ENCODE measurements at places on chromosomes 7 and 10.

DNA sequence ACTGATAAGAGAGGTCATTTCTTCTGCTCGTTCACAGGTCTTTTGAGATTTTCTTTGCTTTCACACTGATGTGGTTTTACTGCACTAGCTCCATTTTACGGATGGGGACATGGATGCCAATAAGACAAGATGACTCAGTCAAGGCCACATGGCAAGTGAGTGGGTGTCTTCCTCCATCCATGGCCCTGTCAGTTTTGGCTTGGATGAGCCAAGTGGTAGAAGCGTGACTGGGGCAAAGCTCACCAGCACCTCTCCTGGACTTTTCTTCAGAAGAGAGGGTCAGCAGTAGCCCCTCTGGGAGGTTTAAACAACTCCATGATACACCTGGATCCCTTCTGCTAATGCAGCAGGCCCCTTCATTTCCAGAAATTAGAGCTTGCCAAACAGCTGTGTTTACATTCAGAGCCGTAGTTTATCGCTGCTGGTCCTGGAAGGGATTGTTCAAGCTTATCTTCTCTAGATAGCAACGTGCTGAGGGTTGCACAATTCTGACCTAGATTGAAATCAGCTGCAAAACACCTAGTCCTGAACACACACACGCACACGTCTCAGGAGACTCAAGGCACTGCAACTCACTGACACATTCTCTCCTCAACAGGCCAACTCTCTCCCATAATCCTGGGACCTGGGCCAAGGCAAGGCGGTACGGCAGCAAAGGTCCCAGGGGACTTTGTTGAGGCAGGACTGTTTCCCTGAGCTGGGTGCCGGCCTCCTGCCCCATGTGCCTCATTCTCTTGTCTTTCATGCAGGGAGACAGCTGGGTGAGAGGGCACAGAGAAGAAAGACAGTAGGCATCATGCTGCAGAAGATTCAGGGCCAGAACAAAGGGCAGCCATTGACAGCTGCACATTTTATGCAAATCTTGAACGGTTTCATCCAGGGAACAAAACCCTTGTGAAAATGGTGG is 14.2 kb upstream of the PDCD4 start:
- no peak for DNase-seq

DNA sequence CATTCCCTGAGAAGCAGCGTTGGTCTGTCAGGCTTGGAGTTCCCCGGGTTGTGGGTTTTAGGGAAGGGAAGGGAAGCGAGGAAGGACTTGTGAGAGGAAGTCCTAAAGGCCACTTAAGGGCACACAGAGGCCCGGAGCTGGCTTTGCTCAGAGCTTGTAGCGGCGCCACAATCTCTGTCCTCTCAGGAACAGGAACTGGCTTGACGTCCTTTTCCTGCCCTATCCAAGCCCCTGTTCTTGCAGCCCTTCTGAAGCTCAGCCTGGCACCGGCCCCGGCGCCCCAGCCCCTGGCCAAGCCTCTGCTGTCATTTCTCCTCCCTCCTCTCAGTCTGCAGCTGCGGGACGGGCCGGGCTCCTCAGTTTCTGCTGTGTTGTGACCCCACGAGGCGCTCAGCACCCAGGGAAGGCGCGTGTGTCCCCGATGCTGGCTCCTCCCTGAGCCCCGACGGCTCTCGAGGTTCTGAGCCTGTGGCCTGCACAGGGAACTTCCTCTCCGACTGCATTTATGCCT is at the start of gene GIMAP8:
TSS of gene GIMAP8 (plus strand) at position 140 of the 511 bp plus-strand sequence. CDS start 16,069 bp downstream, outside the sequence.
- no peak for DNase-seq

GRCh38 chr10:63388421-63389031 is 77.3 kb downstream of the JMJD1C start:
- no peak for DNase-seq

DNA sequence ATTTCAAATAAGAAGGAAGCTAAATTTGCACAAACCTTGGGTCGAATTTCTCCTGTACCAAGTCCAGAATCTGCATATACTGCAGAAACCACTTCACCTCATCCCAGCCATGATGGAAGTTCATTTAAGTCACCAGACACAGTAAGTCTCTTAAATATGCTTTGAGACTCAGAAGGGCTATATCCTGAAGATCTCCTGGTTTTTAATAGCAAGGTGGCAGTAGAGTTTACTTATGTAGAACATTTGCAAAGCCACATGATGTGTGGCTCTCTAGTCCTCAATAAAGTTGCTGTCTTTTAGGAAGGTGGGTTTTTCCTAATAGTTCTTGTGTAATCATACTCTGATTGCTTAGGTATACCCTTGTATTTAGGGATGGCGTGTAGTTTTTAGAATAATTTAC is 8.7 kb downstream of the DBF4 start:
- no peak for DNase-seq

GRCh38 chr10:124153023-124153826 is 59.8 kb upstream of the CHST15 start:
- peak; percentile 67 for DNase-seq

DNA sequence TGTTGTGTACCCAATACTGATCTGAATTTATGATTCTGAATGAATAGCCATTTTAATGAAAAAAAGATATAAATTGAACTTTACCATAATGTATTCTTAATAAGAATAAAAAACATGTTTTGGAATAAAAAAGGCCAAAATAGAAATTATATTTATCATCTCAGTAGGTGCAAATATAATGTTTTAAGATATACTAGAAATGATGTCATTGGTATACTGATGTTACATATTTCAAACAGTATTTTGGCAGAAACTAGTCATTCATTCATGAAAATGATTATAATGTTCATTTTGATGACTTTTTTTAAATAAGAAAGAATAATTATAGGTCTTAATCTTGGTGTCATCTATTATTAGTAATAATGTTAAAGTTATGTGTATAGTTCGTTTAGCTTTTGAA is 9.2 kb downstream of the PCGF5 start:
- DNase-seq, result no peak

Measured in left hindlimb (tissue), 1 donor.